ENCODE measurements at places on chromosomes 5 and 9.

- no peak for DNase-seq
These were observed 1499.0 kb downstream of the EFNA5 start for GRCh38 chr5:106171708-106172107.

DNA sequence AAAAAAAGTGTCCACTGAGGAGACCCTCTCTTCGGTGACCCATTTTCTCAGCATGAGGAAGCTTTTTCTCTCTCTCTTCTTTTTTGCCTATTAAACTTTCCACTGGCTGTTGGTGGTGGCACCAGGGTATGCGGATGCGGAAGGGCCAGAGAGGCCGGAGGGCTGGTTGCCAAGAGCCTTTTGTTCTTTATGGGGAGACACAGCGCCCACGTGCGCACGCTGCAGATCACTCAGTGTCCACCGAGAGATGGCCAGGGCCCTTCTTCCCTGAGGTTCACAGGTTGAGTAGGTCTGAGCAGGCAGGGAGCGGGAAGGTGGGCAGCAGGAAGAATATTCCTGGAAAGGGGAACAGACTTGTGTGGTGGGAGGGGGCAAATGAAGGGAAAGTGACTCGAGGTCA is 69.1 kb downstream of the STK10 start:
- no peak for DNase-seq

DNA sequence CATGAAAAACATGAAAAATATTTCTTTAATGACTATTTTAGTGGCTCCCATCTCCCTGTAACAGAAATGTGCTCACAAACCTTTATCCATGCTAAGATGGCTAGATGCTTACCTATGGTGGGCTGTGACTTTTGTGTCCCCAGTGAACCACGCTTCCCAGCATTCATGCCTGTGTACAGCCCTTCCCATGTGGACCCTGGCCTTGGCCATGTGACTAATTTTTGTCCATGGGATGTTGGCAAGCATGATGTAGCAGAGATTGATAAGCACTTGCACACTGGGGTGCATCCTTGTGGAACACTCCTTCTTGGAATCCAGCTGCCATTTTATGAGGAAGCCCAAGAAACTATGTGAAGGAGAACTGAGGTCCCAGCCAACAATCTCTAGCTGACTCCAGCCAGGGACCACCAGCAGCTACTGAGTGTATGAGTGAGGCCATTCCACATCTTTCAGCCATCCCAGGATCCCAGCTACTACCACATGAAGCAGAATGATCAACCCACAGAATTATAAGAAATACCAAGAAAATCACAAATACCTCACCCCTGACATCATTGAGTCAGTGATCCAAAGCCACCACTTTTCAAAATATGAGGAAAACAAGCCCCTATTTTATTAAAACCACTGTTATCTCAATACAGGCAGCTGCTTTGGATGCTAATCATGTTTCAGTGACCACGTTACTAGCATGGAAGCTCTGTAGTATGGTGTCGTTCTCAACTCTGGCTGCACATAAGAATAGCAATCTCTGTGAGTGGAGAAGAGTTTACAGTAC is 16.1 kb upstream of the RAI14 start:
- no peak for DNase-seq

DNA sequence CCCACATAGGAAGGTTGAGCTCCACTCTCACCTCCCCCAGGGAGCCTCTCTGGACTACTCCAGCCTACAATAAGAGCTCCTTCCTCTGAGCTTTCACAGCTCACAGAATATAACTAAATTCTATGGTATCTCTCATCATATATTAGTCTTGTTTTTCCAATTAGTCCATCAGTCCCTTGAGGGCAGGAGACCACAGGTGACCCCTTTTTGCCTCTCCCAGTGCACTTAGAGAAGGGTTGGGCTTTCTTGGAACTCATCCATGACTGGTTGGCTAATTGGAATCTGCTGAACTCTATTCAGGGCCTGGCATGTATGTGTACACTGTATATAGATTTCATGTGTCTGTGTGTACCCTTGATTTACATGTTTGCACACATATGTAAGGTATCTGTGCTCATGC is 50.4 kb upstream of the ARAP3 start:
- no peak for DNase-seq

- no peak for DNase-seq
These were observed 34.3 kb downstream of the PARP8 start for GRCh38 chr5:50700706-50701105.

DNA sequence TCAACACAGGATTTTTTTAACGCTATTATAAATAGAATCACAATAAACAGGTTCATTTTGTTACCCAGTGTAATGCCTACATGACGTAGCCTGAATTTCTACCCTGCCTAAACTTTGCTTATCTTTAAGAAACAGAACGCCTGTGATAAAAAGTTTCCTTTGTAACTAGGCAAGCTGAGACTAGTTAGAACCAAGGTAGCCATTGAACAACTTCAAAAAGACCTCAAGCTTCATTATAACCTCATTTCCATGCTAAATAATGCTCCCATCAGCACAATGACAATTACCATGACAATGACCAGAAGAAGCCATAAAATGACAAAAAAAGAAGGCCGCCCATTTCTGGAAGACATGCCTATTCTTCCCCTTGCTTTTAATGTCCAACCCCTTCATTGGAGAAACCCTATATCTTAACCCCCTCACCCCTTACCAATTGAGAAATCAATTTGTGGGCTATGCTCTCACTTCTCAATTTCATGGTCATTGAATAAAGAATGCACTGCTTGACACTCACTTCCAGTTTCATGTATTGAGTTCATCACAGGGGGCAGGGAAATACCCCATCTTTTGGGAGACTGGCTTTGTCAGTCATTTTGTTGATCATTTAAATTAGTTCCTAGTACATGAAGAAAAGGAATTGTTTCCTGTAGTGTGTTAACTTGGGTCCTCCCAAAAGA is 276.8 kb downstream of the MCTP1 start:
- DNase-seq, result no peak

GRCh38 chr5:66967102-66967501 is 229.5 kb downstream of the CD180 start:
- no peak for DNase-seq

Measured in smooth muscle cell of the brain vasculature (primary cell).